Tibial nerve (tissue), 4 donors: ENCODE measurements at places on chromosomes 3 and 15.

DNA sequence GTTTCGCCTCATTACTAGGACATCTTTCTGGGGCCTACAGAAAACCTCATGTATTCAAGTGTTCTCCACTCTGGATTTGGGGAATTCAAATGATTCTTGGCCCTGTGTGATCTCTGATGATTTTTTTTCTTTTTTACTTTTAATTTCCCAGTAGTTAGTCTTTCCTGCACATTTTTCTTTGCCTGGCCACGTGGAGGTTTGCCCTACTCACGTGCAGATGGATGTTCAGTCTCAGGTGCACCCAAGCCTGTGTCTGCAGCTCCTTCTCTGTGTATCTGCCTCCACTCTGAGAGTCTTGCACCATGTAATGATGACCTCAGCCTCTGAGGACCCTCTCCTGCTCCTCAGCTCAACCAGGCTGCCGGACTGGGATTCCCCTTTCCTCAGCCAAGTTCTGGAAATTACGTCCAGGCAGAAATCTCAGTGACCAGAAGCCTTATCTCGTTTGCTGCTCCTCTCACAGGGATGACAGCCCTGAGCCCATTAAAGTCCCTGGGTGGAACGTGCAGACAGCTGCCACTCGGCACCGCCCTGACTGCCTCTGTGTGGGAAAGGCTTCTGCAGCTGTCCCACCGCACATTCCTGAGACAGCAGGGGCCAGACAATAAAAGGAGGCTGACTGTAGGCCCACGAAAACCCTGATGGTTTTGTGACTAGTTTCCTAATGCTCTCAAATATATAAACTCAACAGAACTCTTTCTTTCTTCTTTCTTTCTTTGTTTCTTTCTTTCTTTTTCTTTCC is 31.4 kb upstream of the GABRB3 start:
- no peak for DNase-seq

DNA sequence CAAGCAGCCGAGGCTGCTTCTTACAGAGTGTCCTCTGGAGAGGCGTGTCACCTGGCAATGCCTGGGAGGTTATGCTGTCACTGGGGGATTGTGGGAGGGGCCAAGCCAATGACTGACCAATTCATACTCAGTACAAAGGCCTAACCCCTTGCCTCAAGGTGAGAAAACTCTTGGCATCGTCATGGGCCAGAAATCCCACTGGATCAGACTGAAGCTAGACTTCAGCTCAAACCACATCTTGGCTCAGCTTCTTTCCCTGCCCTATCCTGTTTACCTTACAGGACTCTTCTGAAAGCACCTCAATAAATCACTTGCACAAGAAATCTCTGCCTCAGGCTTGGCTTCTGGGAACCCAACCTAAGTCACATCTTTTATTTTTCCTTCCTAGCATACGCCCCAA is 9.5 kb downstream of the ANAPC13 start:
- DNase-seq = no peak

GRCh38 chr3:8317661-8318649 is 183.7 kb upstream of the LMCD1 start:
- no peak for DNase-seq

DNA sequence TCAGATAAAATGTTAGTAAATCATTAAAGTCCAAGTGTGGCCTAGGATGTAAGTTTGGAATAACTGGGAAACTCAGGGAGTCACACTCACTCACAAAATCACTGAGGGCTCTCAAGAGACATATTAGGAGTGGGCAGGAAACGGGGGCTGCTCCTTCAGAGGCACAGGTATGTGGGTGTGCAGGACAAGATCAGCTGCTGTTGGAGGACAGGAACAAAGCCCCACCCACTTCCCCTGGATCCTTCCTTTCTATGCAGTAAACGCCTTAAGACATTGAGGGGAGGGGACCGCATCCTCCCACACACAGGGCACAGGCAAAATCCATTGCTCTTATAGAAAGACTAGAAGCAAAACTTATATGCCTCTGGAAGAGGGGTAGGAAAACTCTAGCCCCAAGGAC is 30.2 kb downstream of the TM2D3 start:
- no peak for DNase-seq

GRCh38 chr3:155326244-155326643 is 32.8 kb upstream of the STRIT1 start:
- DNase-seq = no peak
